ENCODE measurements at places on chromosomes 4 and X. TPM values are rescaled to one million over a fixed set of nuclear protein-coding genes. Genes with fewer than 3 reads are reported as not detected.

DNA sequence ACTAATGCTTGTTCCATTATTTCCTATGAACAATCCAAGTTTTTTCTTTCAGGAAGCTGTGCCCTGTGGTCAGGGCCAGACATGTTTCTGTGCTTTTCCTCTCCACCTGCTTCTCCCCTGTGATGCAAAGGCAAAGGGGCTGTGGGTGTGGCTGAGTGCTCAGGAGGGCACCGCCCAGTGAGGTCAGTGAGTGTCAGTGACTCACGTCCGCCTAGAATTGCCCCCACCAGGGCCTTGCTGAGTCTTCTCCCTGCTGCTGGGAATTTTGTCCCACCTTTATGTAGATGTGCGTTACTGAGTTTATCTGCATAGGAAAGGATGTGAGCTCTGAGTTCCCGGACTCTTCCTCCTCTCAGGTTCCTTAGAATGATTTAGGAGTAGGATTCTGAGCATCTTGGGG, 283.2 kb downstream of the DCHS2 start:
- DNase-seq = no peak

DNA sequence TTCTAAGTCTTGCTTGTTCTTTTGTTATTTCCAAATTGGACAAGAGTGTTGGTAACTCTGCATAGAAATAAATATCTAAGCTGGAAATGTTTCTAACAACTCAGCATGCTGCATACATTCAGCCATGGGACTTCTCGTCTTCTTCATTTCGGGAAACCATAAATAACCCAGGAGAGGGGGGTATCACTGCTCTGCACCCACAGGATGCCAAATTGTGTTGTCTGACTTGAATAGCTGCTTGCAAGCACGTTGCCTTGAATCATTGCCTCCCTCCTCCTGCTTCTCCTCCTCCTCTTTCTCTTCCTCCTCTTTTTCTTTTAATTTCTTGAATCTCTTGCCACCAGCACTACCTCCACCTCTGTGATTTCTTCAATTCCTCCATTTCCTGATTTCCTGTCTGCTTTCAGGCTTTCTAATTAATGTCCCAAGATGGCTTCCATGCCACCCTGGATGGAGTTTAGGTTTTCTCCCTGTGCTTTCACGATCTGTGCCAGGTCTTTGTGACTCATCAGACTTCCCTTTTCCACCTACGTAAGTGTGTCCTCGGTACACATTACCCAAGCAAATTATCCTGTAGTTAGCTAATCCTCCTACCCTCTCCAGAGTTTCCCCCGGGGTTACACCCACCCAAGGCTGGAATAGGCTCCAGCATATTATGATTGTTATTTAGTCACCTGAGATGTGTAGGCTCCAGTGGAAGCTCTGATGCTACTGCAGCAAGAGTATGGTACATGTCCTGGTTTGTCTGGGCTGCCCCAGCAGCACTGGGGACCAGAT, 122.6 kb upstream of the VCX3B start:
- no peak for DNase-seq

- no peak for DNase-seq
These were observed 18.6 kb downstream of the STK32B start for GRCh38 chr4:5069901-5070300.

GRCh38 chrX:9659571-9660195, 106.0 kb downstream of the GPR143 start:
- DNase-seq = no peak

DNA sequence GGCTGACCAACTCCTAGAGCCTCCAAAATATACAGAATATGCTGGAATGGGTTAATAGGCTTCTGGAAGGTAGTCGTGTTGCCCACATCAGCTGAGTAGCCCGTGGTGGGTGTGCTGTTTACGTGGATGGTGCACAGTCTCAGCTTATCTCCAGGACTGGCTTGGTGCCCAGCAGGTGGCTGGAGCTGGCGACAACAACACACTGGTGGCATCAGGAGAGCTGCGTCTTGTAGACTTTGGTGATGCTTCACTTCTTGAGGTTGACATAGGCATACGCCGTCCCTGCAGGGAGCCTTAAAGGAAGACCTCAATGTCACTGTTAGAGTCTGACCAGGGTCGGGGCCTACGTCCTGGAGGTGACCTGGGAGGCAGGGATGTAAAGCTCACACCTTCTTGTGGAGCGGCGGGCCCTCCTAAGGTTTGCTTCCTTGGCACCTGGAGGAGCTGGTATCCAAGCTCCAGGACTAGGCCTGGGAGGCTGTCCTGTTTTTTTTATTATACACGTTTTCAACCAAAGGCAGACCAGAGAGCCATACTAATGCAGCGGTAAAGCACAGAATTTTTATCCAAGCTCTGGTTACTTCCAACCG, 26.5 kb upstream of the RBMX start:
- DNase-seq = no peak

MAP9 gene
- total RNA-seq = 3.1 TPM

ADH1A gene
- total RNA-seq = 0.19 TPM

BEX1 gene
- total RNA-seq = 2.3 TPM

DNA sequence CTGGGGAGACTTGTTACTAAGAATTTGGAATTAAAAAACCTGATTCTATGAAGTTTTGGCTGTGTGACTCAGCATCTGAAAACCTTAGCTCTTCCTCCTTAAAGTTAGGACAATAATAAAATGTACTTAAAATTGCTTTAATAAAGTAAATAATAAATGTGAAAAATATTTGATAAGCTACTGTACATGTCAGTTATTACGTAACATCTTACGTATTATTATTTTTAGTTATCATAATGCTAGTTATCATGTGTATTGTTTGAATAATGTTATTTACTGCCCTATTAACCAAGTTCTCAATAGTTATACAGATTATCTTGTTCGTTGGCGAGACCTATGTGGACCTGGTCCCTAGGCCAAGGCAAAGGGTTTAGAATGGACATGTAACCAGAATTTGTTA, 449.2 kb upstream of the ADGRL3 start:
- no peak for DNase-seq

DNA sequence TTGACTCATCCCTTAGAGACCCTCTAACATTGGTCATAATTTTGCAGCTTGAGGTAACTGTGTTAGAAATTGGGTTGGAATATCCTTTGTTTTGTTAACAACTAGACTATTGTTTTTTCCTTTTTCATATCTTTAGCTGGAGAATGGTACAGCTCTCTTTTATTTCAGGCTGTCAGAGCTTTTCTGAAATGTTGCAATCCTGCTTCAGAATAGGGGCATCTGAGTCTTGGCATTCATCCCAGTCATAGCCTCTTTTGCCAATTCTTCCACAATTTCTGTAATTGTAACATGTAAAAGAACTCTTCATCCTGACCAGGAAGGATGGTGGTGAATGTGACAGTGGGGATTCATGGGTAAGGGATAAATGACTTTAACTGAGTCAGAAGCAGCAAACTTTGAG, 128.7 kb downstream of the FHIP1A start:
- DNase-seq = no peak

DNA sequence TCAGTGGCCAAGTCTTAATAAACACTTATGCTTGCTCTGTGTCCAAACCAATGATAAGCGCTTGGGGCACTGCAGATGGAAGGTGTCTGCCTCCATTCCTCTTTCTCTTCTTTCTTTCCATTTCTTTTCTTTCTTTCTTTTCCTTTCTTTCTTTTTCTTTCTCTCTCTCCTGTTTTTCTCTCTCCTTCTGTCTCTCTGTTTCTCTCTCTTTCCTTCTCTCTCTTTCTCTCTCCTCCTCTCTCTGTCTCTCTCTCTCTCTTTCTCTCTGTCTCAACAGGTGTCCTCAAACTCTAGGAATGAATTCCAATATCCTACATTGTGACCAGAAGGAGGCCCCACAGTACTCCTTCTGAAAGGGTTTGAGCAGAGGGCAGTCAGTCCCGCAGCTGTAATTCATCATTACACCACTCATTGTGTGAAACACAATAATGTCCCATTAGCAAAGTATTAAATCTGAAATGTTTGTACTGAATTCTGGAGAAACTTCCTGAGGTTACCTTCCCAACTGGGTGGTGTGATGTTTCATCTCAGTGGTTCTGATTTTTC, 66.5 kb upstream of the PAGE1 start:
- DNase-seq = no peak

DNA sequence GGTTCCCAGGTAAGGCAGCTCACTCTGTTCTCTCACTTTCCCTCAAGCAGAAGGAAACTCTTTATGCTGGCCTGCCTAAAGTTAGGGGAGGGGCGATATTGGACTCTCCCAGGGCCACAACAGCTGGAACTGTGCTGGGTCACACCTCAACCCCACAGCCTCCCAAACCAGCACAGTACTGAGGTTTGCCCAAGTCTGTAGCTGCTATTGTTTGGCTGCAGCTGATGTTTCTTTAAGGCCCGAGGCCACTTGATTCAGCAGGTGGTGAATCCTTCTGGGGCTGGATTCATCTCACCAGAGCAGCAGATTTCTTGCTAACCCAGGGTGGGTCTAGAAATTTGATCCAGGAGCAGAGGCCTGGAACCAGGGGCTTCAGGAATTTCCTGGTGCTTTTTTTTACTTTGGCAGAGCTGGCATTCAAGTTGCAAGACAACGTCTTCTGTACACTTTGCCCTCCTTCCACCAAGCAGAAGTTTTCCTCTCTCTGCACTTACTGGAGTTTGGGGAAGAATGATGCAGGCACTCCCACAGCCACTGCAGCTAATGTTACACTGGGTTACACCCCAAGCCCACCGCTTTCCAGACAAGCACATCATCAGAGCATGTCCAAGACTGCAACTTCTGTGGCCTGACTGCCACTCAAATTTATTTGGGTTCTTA, 544.7 kb upstream of the NDST4 start:
- DNase-seq = no peak

- DNase-seq = no peak
These were observed 343.9 kb downstream of the UNC5C start for GRCh38 chr4:95204873-95205272.

MTNR1A gene
- 0.05 TPM for total RNA-seq

DNA sequence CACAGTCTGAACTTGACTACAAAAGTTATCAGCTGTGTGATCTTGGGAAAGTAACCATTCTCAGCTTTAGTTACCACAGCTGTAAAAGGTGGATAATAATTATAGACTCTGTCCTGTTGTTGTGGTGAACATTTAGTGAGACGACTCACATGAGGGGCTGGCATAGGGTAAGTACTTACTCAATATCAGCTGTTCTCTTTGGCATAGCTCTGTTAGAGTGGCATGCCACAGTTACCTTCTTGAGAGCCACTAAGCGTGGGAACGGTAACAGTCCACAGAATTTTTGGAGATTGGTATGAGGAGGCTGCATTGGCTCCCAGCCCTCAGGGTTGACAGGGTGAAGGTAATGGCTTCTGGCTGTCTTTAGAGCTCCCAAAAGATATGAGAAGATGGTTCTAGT, 13.2 kb upstream of the HAND2 start:
- no peak for DNase-seq

DNA sequence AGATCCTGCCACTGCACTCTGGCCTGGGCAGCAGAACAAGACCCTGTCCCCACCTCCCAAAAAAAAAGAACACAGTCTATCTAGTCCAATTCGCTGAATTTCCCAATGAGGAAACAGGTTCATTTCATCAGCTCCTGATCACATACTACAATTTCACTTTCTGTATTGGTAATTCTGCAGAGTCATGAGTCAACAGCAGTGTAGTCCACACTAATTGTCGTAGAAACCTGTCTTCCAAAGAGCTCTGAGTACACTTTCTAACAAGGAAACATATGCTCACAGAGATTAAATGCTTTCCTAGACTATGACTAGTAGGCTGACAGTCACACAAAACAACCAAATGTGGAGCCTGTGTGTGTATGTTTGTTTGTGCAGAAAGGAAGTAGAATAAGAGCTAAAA, 91.9 kb downstream of the GPC4 start:
- DNase-seq = no peak

MAGEA9B gene
- not detected for total RNA-seq

DNA sequence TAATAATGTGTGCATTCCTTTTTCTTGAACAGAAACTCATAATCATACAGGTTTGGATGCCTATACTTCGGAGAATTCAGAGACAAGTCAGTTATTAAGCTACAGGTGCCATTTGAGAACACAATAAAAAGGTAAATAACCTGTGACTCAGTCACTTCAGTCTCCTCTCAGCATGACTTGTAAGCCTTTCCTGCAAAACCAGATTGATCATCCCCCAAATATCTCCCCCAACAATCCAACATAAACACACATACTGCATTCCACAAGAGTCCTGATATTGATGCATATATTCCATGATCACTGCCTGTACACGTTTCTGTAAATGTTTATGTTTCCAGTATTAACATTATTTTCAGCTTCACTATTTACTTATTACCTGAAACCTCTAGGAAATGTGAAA, 110.8 kb downstream of the PWWP3B start:
- no peak for DNase-seq

CT45A6 gene
- total RNA-seq = not detected

UFSP2 gene
- 38.9 TPM for total RNA-seq

MTTP gene
- 0.42 TPM for total RNA-seq

- DNase-seq = no peak
These were observed 54.0 kb upstream of the UGT2B15 start for GRCh38 chr4:68724426-68724825.

NWD2 gene
- under 0.01 TPM for total RNA-seq

PCDH10 gene
- total RNA-seq = 1.7 TPM

GRCh38 chr4:166301266-166301665, 428.2 kb downstream of the TLL1 start:
- DNase-seq = no peak

ACOX3 gene
- total RNA-seq = 8.7 TPM

NEXMIF gene
- 0.05 TPM for total RNA-seq

- DNase-seq = no peak
These were observed 17.7 kb downstream of the PPP2R3B start for GRCh38 chrX:368811-369562.

- DNase-seq = no peak
These were observed 92.0 kb upstream of the DDX3X start for GRCh38 chrX:41241962-41242361.

SH2D1A gene
- total RNA-seq = 218 TPM

GRCh38 chrX:15854080-15854655, 445 bp downstream of the AP1S2 start:
- DNase-seq = peak; percentile 41

RTL5 gene
- 0.38 TPM for total RNA-seq

GRCh38 chr4:80615099-80615498, 279.6 kb downstream of the CFAP299 start:
- no peak for DNase-seq

DNA sequence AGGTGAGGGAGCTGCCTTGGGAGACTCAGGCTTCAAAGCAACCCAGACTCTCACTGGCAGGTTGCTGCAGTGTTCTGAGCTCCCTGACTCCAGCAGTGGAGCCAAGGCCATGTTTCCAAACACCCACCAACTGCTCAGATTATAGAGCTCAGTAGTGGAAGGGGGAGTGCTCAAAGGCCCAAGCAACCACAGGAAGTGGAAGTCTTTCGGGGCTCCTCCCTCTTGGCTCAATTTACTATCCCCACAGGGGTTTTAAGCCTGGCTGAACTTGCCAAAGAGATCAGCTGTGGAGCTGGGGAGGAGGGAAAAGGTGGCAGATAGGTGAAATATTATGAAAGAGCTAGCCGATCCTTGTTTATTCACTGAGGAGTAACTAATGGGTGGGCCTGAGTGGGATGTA, 82.5 kb downstream of the HPRT1 start:
- no peak for DNase-seq

DNA sequence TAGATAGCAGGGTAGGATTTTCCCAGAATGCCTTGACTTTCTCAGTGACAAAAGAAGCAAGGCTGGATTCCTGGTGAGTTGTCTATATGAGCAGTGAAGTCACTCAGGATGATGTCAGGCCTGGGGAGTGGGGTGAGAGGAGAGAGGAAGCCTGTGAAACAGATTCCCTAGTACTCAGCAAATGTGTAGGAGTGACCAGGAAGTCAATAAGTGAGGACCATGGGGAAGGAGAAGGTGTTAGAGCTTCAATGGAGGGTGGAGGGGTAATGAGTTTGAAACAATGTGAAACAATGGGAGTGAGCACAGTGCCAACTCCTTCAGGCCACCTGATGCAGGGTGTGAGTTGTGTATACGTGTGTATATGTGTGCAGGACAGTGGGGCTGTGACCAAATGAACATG, 2.4 kb upstream of the SLC9A6 start:
- DNase-seq = no peak

INTU gene
- 2.4 TPM for total RNA-seq
